ENCODE measurements at places on chromosomes 4 and X.

- no peak for DNase-seq
Observed at GRCh38 chr4:186132577-186133242, 28.2 kb downstream of the FAM149A start.

GRCh38 chr4:18440527-18441202 lies 419.1 kb upstream of the LCORL start:
- DNase-seq = no peak

DNA sequence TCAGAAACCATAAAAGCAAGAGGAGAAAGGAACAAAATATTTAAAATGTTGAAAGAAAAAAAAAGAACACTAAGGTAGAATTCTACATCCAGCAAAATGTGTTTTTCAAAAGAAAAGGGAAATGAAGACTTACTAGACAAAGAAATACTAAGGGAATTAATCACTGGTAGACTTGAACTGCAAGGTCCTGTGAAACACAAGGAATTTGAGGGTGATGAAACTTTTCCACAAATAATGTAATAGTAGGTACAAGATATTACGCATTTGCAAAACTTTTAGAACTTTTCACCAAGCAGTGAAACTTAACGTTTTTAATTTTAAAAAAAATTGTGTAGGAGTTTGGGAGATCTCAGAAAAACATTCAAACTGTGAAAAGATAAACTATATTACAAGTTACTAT lies 180.3 kb upstream of the MAGEB16 start:
- DNase-seq = no peak

DNA sequence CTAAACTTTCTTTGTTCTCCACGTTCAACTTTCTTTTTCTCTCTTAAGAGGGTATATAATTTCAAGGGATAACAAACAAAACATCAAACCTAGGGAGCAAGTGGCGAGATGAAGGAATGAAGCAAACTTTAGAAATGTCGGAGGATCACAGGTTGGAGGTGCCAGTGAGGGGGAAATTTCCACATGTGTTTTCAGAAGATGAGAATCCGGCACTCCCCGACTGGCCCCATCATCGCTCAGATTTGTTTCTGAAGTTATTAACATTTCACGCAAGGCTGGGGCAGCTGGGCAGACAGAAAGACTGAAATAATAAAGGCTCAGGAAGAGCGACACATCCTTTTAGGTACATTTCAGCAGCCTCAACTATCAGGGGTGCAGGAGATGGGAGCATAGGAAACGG lies 134.9 kb downstream of the SMIM20 start:
- DNase-seq = no peak

DNA sequence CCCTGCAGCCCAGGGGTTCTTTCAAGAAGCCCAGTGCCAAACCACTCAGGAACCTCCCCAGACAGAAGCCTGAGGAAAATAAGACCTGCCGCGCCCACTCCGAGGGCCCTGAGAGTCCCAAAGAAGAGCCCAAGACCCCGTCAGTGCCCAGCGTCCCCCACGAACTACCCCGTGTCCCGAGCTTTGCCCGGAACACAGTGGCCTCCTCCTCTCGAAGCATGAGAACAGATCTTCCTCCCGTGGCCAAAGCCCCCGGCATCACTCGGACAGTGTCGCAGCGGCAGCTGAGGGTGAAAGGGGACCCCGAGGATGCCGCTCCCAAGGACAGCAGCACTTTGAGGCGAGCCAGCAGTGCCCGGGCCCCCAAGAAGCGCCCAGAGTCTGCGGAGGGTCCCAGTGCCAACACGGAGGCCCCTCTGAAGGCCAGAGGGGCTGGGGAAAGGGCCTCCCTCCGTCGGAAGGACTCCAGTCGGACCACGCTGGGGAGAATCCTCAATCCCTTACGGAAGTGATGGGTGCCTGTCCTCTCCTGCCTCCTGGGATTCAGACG lies 40.2 kb downstream of the FHDC1 start:
- no peak for DNase-seq

- no peak for DNase-seq
Observed at GRCh38 chr4:142348613-142349021, 497.5 kb downstream of the INPP4B start.

GRCh38 chr4:146121757-146122156 lies 53.8 kb upstream of the LSM6 start:
- DNase-seq = no peak

- DNase-seq = no peak
Observed at GRCh38 chr4:78199984-78200383, 142.9 kb downstream of the FRAS1 start.

GRCh38 chr4:95095348-95095974 lies 337.7 kb downstream of the BMPR1B start:
- DNase-seq = no peak

- DNase-seq = no peak
Observed at GRCh38 chr4:182325397-182325796, 82.2 kb downstream of the TENM3 start.

GRCh38 chr4:129336457-129337227 lies 240.7 kb downstream of the C4orf33 start:
- DNase-seq = no peak

DNA sequence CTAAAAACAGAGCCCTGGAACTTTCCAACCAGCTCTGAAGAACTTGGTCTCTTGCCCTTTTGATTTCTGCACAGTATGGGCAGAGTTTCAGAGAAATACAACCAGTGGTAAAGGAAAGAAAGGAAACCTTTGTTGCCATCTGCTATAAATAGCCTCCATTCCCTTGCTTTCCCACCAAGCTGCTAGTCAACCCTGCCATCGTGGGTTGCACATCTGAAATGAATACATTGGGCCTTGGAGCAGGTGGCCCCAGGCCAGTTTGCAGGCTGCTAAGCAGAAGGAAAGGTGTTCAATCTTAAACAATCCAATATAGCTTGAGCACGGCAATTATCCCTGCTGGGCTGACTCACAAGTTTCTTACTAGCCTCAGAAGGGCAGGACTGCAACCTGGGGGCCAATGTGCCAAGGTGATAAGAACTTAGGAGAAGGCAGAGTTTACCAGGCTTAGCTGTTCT lies 142.5 kb downstream of the PPARGC1A start:
- DNase-seq = no peak

DNA sequence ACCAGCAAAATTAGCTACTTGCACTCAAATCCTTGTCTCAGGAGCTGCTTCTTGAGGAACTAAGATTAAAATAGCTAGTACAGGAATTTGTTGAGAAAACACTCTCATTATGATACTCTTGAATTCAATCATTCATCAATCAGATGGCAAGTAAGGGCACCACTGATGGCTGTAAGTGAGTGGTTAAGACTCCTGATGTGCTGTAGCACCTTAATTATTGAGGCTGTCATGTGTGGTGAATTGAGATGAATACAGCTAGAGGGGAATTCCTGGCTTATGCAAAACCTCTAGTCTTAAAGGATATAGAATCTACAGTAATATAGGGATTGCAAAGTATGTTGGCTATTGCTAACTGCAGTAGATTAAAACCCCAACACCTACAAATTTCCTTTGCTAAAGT lies 509.1 kb downstream of the IQCM start:
- no peak for DNase-seq

DNA sequence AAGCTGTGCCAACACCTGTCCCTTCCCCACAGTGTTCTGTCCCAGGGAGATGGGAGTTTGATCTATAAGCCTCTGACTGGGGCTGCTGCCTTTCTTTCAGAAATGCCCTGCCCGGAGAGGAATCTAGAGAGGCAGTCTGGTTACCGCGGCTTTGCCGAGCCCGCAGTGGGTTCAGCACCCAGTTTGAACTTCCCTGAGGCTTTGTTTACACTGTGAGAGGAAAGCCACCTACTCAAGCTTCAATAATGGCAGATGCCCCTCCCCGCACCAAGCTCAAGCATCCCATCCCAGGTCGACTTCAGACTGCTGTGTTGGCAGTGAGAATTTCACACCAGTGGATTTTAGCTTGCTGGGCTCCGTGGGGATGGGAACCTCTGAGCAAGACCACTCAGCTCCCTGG lies 33.3 kb upstream of the ARSJ start:
- DNase-seq = no peak

DNA sequence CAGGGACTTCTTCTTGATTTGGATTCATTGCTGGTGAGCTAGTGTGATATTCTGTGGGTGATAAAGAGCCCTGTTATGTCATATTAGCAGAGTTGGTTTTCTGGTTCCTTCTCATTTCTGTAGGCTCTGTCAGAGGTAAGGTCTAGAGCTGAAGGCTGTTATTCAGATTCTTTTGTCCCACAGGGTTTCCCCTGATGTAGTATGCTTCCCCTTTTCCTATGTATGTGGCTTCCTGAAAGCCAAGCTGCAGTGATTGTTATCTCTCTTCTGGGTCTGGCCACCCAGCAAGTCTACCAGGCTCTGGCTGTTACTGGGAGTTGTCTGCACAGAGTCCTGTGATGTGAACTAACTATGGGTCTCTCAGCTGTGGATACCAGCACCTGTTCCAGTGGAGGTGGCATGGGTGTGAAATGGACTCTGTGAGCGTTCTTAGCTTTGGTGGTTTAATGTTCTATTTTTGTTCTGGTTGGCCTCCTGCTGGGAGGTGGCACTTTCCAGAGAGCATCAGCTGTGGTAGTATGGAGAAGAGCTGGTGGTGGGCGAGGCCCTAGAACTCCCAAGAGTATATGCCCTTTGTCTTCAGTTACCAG lies 373.7 kb downstream of the AR start:
- no peak for DNase-seq

DNA sequence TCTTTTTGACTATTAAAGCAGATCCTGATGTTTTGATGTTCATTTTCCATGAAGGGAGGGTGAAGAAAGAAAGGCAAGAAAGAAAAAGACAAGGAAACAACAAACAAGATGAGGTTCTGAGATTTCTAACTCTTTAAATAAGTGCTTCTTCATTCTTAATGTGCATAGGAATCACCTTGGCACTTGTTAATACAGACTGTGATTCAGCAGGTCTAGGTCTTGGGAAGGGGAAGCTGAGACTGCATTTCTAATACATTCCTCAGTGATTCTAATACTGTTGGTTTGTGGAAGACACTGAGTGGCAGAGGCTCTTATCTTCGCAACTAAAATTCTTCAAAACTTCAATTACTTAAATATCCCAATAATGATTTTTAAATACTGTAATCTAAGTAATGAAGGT lies 95.2 kb upstream of the NAP1L5 start:
- no peak for DNase-seq

DNA sequence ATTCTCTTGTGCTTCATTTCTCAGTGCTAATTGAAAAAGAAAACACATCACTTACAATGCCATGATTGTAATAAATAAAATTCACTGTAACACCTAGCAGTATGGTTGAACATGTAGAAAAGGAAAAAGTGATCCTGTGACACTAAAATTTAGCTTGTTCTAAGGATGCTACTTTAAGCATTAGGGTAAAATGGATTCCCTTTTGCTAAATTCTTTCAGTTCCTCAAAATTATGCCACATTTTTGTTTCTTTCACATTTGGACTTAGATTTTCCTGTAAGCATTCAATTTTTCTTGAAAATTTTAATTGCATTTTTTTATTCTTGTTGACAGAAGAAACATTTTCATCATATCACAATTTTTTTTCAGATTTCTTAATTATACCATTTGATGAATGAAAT lies 19.4 kb downstream of the TET2 start:
- DNase-seq = no peak

DNA sequence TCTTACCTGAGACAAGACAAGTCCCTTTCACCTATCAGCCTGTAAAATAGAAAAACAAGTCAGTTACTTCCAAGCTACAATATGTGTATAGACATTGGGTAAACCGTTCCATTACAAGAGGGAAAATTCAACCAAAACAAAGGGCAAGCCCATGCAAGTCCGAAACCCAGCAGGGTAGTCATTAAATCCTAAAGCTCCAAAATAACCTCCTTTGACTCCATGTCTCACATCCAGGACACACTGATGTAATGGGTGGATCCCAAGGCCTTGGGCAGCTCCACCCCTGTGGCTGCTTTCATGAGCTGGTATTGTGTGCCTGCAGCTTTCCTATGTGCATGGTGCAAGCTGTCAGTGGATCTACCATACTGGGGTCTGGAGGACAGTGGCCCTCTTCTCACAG lies 14.7 kb upstream of the FAM47B start:
- DNase-seq = no peak

GRCh38 chr4:79662651-79663050 lies 254.6 kb upstream of the GK2 start:
- no peak for DNase-seq

- no peak for DNase-seq
Observed at GRCh38 chr4:35684755-35685154, 559.6 kb downstream of the ARAP2 start.

GRCh38 chr4:23122666-23123400 lies 430.1 kb downstream of the GBA3 start:
- no peak for DNase-seq

- DNase-seq = no peak
Observed at GRCh38 chrX:22203186-22203585, 69.5 kb upstream of the CBLL2 start.

- DNase-seq = no peak
Observed at GRCh38 chr4:11408233-11408967, 20.3 kb downstream of the HS3ST1 start.
